Activated CD8-positive, alpha-beta memory T cell treated with anti-CD3 and anti-CD28 coated beads for 4 hours (primary cell): ENCODE measurements at places on chromosomes 4 and X.

DNA sequence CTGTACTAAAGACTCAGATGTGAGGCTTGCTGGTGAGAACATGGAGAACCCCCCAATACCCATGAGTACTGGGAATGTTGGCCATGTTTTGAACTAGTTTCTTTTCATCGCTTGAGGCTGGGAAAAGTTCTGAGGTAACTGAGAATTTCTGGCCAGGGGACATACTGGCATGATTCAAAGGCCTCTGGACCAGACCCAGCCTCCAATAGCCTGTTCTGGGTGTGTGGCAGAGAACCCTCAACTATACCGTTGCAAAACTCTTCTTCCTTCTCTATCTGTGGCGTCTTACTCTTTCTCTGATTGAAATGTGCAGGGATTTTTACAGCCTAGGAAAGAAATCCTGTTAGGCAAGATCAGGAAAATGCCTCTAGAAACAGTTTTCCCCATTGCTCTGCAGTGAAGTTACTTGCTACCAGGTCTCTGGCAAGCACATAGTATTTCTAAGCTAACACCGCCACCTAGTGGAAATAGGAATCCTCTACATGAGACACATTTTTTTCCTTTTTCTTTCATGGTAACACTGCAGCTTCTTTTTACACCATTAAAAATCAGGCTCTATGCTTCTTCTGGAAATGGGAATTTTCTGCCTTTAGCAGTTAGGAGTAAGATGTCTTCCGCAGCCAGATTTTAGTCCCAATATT, 170.7 kb upstream of the ZCCHC13 start:
- no peak for DNase-seq

DNA sequence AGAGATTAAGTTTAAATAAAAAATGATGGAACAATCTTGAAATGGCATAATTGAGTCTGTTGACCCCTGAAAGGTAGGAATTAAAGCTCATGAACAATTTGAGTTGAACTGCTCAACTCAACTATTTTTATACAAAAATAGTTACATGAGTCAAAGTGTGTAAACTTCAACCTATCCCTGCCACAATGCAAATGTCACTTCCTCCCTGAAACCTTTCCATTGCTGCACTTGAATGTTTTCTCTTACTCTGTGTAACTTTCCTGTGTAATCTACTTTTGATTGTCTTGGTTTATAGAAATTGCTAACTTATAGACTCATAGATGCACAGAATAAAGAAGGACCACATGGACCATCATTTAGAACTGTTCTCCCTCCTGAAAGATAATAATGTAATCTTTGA, 218.5 kb downstream of the GBA3 start:
- DNase-seq: no peak

GRCh38 chr4:145824463-145824862, 114.2 kb downstream of the ZNF827 start:
- DNase-seq: no peak

- no peak for DNase-seq
Observed at GRCh38 chr4:53635697-53636483, 44.6 kb upstream of the LNX1 start.

GRCh38 chr4:157978680-157979361, 194.0 kb downstream of the GASK1B start:
- no peak for DNase-seq

DNA sequence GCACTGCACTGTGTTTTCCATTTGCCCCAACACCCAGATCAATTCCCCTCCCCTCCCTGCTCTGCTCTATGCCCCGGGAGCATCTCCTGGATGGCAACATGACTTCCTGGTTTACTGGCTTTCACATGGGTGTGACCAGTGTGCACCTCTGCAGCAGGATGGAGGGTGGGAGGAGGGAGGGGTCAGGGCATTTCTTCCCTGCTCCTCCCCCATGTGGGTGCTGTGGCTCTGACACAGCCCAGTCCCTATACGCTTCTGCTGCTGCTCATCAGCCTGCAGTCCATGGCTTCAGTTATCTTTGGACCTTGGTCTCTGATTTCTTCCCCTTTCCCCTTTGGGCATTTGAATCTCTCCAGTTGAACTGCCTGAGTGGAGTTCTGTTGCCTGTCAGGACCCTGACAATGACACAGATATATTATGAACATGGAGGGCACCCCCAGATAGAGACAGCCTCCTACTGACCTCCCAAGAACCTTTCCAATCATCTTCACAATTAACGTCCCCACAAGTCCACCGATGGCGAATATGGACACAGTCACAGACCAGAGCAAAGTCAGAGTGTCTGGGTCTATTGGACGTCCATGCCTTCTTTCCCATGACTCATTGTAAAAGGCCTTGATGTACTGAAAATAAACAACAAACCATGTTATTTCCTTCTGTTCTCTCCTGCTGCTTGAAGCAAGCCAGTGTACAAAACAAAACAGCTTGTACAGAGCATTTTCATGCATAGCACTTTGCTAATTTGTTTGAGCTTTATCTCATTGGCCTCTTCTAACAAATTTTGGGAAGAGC, 24.8 kb downstream of the SLC2A9 start:
- DNase-seq: no peak

- no peak for DNase-seq
Observed at GRCh38 chr4:139555705-139556070, 331 bp downstream of the SETD7 start.

DNA sequence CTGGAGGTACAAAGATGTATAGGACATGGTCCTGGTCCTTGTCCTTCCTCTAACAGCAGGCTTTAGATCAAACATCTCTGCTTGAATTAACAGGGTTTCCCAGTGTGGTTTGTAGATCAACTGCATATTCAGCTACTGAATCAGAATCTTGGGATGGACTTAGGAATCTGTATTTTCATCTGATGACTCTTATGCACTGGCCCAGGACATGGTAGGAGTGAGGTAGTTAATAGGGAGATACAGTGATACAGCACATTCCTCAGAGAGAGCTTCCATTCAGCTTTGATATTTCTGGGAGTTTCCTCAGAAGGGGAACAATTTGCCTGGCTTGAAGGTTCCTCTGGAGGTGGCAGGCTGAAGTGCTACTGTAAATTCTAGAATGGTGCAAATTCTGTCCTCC, 203.1 kb downstream of the LARP7 start:
- DNase-seq: no peak

- DNase-seq: peak; percentile 11
Observed at GRCh38 chrX:24371391-24371972, 11.0 kb downstream of the SUPT20HL1 start.

DNA sequence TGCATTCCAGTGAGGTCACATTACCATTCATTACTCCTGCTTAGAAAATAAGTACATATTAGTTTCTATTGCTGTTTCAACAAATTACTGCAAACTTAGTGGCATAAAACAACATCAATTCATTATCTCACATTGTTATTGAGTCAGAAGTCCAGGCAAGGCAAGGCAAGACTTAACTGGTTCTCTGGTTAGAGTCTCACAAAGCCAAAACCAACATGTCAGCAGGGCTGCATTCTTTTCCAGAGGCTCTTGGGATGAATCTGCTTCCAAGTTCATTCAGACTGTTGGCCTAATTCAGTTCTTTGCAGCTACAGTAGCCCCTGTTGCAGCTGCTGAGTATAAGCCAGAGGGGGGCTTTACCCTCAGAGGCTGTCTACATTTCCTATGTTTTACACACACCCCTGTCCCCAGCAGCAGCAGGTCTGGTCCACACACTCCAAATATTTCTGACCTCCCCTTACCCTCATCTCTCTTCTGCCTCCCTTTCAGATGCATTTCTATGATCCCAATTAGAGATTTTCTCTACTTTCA, 892.1 kb upstream of the EPHA5 start:
- DNase-seq: no peak

- DNase-seq: no peak
Observed at GRCh38 chr4:124726269-124726668, 13.7 kb upstream of the ANKRD50 start.
